ENCODE measurements at places on chromosomes 11 and 22. TPM values are rescaled to one million over a fixed set of nuclear protein-coding genes. Genes with fewer than 3 reads are reported as not detected.

TUB gene
- 4.8 TPM for total RNA-seq

CASTOR1 gene
- total RNA-seq = 9.7 TPM

FOLR3 gene
- 153 TPM for total RNA-seq

ISX gene
- not detected for total RNA-seq

ROBO3 gene
- 38.7 TPM for total RNA-seq

ADAMTS8 gene
- not detected for total RNA-seq

All from mammary epithelial cell (primary cell).